ENCODE measurements at places on chromosomes 5 and 9.

DNA sequence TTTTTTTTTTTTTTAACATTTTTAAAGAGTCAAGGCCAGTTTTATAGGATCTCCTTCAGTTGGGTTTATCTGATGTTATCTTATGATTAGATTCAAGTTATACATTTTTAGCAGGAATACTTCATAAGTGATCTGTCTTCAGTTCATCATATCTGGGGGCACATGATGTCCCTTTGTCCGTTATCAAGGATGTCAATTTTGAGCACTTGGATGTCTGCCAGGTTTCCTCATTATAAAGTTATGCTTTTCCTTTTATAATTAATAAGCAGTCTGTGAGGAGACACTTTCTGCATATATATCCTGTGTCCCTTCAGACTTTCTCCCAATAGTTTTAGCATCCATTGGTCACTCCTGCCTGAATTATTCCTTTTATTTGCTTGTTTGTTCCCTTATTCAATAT lies 11.8 kb downstream of the HDHD3 start:
- DNase-seq = no peak

- DNase-seq = no peak
Observed at GRCh38 chr5:62780888-62781287, 202.3 kb downstream of the LRRC70 start.

DNA sequence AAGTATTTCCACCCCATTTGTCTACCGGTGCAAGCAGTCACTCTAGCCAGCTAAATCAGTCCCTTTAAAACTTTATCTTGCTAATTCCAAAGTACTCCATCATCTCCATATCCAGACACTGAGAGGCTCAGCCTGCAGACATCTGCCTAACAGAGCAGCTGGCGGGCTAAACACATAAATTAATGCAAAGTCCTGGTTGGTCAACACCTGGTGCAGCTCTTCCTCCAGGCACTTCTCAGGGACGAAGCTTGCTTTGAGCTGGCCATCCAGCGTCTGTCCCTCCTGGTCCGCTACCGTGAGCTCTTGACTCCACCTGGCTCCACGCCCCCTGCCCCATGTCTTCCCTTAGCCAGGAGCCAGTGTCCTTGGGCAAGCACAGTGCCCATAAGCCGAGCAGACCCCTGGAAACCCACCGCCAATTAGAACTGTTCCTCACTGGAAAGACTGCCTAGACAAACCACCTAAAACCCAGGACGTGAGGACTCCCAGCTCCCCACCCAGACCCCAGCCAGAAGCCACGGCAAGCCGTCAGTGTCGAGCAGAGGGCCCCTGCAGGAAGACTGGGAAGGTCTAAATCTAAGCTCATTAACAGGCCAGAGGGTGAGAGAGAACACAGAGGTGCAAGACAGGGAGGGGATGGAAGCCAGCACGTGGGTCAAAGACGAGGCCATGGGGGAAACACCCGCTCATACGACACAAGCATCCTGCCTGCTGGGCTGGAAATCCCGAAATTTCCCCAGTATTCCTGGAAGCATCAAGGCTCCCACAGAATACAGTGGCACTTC lies 120.0 kb downstream of the COL23A1 start:
- DNase-seq = no peak

- DNase-seq = no peak
Observed at GRCh38 chr9:136385015-136385414, 11.5 kb upstream of the CARD9 start.

DNA sequence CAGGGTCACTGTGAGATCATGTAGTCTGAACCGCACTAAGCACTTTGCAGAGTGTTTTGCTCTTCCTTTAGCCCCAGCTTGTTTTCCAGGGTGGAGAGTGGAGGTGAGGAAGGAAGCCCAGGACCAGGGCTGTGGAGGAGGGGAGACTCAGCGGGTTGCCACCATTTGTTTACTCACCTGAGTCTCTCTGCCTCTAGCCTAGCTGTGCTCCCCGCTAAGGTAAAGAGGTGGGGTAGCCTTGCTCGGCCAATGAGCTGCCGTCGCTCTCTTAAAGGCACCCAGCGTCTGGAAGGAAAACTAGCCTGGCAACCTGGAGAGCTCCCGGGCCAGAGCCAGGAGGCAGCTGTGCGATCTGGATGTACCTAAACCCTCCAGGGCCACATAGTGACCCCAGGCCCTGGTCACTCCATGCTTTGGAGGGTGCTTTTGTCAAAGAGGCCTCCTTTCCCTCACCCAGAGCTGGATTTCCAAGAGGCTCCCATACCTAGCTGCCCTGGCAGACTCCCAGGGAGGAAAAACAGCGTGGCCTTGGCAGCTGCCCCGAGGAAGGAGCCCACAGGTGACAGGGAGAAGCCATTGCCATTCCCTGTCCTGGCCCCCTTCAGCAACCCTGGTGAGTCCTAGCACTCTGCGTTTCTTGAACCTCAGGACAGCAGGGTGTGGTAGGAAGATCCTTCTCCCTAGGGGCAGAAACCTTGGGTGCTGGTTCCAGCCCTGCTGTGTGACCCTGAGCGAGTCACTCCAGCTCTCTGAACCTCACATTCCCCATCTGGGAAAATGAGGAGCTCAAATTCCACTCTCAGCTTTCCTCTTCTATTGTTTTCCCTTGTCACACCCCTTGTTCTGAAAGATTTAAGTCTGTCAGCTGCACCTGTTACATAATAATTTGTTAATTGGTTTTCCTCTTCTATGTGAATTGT lies 42.4 kb upstream of the LARP1 start:
- no peak for DNase-seq

DNA sequence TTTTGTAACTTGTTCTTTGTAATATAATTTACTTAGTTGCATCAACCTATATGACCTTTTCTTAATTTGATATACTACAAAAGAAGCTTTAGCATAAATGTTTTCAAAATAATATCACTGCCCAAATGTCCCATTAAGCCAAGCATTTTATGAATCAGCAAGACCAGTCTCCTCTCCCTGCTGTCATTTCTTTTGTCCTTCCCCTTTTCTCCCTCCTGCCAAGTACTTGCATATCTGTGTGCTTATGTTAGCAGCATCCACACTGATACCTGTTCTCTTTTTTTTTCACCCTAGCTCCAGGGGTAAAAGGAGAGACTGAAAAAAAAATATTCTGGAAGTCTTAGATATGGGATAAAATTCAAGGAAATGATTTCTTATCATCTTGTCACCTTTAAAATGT lies 69.7 kb downstream of the ZSWIM6 start:
- DNase-seq = no peak

DNA sequence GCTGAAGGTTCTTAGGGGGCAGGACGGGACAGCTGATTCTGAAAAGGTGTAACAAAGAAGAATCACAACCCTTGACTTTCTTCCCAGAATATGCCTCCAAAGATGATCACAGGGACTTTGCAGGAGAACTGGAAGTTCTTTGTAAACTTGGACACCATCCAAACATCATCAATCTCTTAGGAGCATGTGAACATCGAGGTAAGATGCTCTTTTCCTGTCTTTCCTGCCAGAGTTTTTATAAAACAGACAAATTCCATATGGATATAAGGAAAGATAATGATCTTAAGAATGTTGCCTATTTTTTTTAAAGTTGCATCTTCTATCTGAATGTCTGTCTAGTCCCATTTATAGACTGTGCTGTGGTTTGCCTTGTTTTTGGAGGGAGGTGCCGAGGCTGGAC lies 87.9 kb downstream of the EQTN start:
- DNase-seq = no peak

GRCh38 chr5:54357408-54358058 lies 47.2 kb upstream of the ARL15 start:
- DNase-seq = no peak
